ENCODE measurements at places on chromosomes 16 and 17. TPM values are rescaled to one million over a fixed set of nuclear protein-coding genes. Genes with fewer than 3 reads are reported as not detected.
A peak's percentile ranks its signal among the peaks of the same experiment; 100 is the strongest.

DNA sequence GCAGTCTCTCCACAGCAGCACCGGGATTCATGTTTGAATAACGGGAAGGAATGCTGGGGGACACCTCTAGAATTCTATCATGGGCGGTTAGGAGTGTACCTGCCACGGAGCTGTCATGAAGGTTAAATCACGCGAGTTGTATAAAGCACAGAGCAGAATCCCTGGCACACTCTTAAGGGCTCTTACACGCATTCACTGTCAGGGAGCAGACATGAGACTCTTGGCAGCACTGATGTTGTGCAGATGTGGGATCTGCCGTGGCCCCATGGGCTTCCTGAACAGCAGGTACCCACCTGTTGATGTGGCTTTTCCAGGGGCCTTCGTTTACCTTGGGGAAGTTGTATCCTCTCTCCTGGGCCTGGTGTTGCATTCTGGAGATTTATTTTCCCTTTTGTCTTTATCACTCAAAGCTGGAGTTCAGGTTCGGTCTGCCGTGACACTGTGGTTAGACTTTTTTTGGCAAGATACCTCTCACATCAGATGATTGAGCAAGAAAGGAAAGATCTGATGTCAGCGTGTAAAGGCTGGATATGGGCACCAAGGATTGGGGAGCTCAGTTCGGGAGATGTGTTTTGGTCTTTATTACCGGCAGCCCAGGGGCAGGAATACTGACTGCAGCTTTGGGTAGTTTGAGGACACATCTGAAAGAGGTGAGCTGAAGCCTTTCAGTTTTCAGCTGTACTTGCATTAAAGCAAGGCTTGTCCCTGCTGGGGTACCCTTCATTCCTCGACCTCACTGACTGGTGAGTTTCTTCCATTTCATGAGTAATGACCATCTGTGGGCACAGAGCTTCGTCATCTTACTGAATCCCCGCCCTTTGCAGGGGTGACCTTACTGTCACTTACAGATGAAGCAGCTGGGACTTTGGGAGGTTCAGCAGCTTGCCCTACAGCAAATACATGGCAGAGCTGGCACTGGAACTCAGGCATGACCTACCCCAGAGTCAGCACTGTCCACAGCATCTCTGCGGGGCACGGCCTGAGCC, 19.3 kb downstream of the KNOP1 start:
- no peak for DNase-seq

DNA sequence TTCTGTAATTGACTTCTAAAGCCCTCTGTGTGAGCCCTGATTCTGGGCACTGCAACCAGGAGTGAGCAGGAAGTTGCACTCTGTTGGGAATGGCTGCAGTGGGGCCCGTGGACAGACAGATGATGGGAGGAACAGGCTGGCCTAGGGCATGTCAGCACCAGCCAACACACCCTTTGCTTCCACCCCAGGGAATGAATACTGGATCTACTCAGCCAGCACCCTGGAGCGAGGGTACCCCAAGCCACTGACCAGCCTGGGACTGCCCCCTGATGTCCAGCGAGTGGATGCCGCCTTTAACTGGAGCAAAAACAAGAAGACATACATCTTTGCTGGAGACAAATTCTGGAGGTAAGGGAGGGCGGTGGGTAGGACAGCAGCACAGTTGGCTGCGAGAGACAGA, 10.8 kb upstream of the LPCAT2 start:
- DNase-seq, result no peak

- no peak for DNase-seq
Measured at GRCh38 chr16:4556580-4556979, 440 bp downstream of the C16orf96 start.

DNA sequence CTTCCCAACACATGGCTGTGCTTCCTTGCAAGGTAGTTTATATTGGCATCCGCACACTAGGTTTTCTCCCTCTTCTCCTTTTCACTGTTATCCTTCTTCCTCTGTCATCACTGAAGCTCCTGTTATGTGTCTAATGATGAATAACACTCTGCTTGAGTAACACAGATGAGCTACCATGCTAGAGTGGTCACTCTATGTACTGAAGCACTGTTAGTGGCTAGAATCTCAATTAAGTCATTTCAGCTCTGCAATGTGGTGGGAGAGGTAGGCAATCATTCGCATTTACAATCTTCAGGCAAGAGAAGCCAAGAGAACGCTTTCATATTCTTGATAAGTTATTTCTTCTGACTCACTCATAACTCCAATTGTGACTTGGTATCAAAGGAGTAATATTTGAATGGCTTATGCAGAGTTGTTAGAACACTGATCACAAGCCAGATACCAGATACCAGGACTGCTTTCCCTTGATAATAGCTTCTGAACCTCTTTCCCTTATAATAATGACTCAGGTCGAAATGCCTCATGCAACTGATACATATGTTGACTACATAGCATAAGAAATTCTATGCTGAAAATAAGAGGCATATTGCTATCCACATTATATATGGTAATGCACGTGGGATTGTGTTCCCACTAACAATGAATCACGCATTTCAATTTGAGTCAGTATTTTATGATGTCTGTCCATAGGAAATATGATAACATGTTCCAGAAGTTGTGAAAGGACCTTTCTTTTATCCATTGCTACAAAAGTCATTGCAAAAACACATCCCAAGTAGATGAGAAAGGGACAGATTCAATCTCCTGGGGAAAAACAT, 158.0 kb upstream of the HS3ST3A1 start:
- no peak for DNase-seq

- no peak for DNase-seq
Measured at GRCh38 chr17:348692-349425, 3.7 kb downstream of the RPH3AL start.

- no peak for DNase-seq
Measured at GRCh38 chr17:79804856-79805696, 8.2 kb upstream of the CBX8 start.

DNA sequence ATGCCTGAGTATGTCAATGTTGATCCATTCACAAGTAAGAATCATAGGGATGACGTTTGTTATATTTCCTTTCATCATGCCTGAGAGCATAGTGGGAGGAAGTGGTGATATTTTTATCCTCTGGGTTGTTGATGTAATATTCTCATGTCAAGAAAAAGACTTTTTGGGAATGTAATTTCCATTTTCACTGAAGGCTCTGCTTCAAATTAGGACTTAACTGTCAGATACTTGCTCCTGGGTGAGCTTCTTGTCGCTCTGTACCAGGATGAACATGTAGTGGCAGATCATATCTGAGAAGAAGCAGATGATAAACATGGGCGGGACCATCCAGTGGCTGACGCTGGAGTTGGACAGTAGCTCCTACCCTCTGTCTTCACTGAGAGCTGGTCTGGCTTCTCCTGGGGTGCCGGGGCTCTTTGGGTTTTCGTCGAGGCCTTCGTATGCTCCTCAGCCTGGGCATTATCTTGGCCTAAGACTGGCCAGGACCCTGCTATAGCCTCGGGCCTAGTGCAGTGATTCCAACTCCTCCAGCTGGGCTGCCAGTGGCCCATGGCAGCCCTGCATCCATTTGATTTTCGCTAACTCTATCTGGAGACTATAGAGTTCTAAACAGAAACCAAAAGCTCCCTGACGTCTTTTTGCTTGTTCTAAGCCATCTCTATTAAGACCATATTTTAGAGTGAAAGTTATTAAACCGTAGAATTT, 19.7 kb downstream of the CYB5B start:
- peak; percentile 54 for DNase-seq

GRCh38 chr17:51739245-51739886, 419.1 kb downstream of the CA10 start:
- no peak for DNase-seq

DNA sequence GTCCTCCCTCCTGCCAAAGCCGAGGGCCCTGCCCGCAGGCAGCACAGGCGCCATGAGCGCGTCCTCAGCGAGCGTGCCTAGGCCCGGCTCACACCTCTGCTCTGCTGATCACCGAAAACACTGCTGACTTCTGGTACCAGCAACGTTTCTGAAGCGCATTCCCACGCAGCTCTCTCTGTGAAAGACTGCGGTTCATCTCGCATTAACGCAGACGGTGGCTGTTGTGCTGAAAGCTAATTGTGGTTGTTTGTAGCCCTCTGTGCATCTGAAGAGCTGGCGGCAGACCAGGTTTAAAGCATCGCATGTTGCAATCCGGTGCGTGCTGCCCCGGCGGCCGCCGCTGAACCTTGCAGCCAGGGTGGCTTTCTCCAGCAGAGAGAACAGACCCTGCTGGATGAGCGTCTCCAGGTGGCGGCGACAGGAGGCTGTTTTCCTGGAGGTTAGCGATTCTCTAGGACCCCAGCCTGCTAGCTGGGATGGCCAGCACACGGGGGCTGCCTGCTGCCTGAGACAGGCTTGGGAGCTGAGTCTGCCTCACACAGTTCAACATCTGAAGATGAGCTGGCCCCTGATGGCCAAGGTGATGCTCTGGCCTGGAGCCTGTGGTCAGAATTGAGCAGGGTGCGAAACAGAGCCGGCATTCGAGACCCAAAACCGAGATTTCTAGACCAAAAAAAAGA, 49.8 kb upstream of the CHMP6 start:
- DNase-seq, result no peak

- no peak for DNase-seq
Measured at GRCh38 chr17:76683921-76684745, 26.6 kb downstream of the MXRA7 start.

DNA sequence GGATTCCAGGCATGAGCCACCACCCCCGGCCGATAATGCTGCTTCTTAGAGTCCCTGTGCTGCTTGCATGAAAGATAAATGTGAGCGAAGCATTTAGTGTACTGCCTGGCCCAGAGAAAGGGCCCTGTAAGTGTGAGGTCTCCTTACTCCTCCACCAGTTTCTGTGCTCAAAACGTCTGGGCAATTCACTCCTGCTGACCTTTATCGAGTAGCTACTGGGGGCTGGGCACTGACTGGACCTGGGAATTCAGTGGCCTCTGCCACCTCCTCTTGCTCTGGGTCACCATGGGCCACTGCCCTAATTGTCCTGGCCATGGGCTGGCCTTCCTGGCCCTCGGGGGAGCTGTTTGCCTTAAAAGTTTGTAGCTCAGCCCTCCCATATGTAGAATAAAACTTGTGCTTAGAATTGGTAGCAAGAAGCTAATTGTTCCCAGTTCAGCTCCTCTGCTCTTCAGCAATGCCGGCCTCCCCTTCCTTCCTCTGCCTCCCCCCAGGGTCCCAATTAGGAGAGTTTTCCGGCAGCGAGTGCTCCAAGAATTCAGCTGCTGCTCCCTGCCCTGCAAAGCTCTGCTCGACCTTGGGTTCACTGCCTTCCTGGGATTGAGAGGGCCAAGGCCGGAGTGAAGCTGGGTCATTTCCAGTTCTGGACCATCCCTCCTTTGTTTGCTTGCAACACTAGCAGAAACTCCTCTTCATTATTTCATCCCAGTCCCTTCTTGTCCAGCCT, 98.9 kb upstream of the CDC42EP4 start:
- DNase-seq, result no peak

- no peak for DNase-seq
Measured at GRCh38 chr17:63629627-63630026, 7.4 kb downstream of the MAP3K3 start.

- DNase-seq, result no peak
Measured at GRCh38 chr17:8029121-8029520, 9.7 kb upstream of the ALOX15B start.

GRCh38 chr16:83473926-83474650, 333.7 kb upstream of the HSBP1 start:
- DNase-seq, result no peak

DNA sequence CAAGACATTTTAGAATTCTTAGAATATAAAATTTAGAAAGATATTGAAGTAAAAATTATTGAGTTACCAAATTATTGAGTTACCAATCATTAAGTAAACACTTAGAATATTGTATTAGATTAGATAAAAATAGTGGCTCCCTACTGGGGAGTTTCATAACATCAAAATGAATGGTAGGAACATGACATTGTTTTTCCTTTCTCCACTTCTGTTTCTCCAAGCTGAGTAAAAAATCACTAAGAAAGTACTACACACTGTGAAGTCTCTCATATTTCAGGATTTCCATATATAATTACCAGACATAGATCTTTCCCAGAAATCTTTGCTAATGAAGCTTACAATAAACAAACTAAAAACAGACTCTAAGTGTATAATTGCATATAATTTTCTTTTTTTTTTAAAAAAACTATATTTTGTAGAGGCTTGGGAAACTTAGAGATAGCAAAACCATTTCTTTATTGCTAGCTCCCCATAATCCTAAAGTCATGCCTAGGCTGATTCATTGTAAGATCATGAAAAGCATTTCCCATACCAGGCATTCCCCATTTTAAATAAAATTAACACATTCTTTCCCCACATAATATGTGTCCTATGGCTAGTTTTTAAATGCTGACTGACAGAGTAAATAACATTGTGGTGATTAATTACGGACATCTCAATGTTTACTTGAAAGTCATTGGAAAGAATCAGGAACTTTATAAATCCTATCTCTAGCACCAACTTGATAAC, 1408.7 kb upstream of the GOT2 start:
- DNase-seq, result no peak

DNA sequence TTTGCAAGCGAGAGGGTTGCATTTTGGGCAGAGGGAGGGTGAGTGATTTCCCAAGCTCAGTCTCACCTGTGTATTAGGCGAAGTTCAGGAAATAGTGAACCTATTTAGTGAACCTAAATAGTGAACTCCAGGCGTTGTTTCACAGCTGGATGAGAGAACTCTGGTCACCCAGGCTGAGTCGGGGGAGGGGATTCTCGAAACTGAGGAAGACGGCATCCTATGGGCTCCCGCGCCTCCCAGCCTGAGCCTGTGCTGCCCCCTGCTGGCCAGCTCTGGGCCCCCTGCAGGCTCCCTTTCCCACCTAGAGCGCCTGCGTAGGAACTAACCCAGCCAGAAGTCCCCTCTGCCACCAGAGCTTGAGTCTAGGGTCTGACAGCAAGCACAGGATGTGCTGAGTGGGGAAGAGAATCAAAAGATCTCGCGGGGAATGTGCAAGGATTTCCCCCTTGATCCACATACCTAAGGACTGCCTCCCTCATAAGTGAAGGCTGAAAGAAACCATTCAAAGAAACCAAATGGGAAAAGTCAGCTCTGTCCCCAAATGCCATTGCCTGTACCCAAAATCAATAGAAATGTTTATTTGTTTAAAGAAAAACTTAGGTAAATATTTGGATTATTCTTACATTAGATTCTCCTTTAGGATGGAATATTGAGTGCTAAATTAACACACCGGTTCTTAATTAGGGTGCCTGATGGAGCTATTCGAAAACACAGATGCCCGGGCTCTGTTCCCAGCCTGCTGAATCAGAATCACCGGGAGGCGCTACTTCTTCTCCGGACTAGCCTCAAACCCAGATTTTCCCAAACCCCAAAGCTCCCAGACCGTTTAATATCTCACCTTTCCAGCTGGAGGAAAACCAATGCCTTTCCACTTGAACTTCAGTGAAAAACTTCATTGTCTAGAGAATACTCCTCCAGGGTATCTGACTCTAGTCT, 14.8 kb upstream of the MARVELD3 start:
- peak; percentile 49 for DNase-seq

GRCh38 chr16:67120025-67120424, 10.3 kb downstream of the PHAF1 start:
- DNase-seq, result no peak

PRRT2 gene
- polyA plus RNA-seq, result not detected

RNF222 gene
- not detected for polyA plus RNA-seq

MRPL58 gene
- polyA plus RNA-seq, result 32.4 TPM

PRR35 gene
- polyA plus RNA-seq, result not detected

KRTAP3-1 gene
- polyA plus RNA-seq, result not detected

ZP2 gene
- not detected for polyA plus RNA-seq

PLA2G10 gene
- not detected for polyA plus RNA-seq

SEC14L5 gene
- polyA plus RNA-seq, result not detected

Measured in immature natural killer cell (primary cell).